ENCODE measurements at places on chromosomes 3 and 15. TPM values are rescaled to one million over a fixed set of nuclear protein-coding genes. Genes with fewer than 3 reads are reported as not detected.
A peak's percentile ranks its signal among the peaks of the same experiment; 100 is the strongest.

DNA sequence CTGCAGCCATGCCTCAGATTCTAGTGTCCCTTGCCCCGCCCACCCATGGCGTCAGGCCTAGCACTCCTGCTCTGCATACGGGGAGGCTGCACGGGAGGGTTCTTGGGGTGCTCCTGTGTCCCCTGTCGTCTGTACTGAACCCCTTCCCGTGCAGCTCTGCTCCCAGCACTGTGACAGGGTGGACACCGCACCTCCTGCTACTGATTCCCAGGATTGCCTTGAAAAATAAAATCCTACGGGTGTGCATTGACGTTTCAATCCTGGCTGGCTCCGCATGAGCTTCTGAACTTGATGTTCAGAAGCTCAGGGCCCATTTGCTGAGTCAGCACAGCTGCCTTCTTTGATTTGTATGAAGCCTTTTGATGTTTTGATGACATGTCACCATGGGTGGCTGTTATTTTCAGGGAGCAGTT lies 176.4 kb downstream of the APBA2 start:
- no peaks in the 10 kb centered on the region for H3K27me3 ChIP-seq
- H3K27ac ChIP-seq = no peak overlapping the region
- no peak for DNase-seq
- no peaks in the 10 kb centered on the region for H3K36me3 ChIP-seq
- no peak overlapping the region for H3K4me3 ChIP-seq

DNA sequence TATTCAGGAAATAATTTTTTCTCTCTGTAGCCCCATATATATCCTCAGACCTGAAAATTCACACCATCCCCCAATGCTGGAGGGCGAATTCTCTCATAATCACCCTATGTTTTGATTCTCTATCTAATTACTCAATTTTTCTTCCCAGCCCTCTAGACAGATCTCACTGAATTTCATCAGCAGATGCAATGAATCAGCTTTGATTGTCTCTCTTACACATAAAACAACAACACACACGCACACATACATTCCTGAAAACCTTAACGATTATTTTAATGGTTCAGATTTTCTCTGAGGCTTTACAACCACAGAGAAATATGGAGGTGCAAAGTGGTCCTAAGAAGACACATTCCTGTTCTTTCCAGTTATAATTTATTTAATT lies 11.1 kb downstream of the RBMS3 start:
- no peaks in the 10 kb centered on the region for H3K36me3 ChIP-seq
- no peaks in the 10 kb centered on the region for H3K4me1 ChIP-seq
- no peaks in the 10 kb centered on the region for H3K27me3 ChIP-seq
- DNase-seq = no peak
- no peak overlapping the region for H3K27ac ChIP-seq

DNA sequence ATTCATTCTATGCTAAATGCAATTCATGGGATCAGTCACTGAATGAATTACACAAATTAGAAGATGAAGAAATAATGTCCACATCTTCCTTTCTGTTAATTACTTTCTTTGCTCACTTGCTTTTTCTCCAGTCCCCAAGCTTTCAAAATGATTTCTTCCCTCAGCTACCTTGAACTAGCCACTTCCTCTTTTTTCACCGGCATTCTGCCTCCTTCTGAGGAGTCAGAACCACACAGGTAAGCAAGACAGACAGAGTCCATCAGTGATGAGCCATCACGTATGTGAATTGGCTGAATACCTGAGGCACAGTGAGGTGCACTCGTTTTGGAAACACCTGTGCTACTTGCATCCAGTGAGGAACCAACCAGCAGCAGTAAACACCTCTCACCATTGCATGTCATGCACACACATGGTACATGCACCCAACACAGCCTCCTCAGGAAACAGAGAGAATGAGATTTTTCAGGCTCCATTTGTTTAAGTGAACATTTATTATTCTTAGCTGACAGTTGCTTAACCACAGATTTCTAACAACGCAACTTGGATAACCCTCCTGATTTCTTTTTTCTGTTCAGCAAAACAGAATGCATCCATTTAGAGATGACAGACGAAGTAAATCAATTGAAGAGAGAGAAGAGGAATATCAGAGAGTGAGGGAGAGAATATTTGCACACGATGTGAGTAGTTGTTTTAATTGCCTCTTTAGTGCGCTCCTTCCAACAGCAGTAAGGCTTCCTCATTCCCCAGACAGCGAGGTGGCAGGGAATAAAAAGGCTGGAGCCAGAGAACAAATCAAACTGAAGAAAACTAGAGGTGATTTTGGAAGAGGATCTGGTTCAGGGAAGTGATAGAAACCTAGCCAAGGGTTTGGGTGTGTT lies 69.3 kb downstream of the ARPP21 start:
- H3K27ac ChIP-seq = no peak overlapping the region
- H3K4me1 ChIP-seq = no peaks in the 10 kb centered on the region
- H3K36me3 ChIP-seq = no peaks in the 10 kb centered on the region
- no peak overlapping the region for H3K4me3 ChIP-seq

Gene NPAP1
- total RNA-seq = not detected

GRCh38 chr3:99505646-99506269 lies 132.6 kb upstream of the COL8A1 start:
- H3K36me3 ChIP-seq = no peaks in the 10 kb centered on the region
- peak; percentile 25 for DNase-seq
- no peaks in the 10 kb centered on the region for H3K27me3 ChIP-seq
- no peak overlapping the region for H3K4me3 ChIP-seq
- H3K27ac ChIP-seq = no peak overlapping the region
- H3K4me1 ChIP-seq = no peaks in the 10 kb centered on the region

Gene TRH
- not detected for total RNA-seq

DNA sequence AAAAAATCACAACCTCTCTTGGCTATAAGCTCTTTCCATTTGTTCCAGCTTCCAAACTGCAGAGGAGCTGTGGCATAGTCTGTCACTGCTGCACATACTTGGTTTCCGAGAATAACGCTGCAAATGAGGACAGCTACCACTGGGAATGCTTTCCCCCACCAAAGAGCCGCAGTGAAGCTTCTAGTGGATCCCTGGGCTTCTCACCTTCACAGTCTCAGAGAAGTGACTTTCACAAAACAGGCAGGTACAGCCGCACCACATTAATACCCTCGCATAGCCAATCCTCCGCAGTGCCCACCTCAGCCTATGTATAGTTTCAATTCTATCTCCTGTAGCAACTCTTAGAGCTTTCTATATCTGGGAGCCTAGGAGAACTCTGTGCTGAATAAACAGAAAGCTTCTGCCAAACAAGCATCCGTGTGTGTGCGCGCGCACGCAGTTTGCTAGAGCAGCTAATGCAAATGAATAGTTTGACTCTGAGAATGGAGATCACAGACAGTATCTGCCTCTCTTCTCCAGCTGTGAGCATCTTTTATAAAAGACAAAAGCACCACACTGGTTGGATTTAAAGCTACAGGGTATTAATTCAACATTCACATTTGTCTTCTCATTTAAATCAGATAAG lies 81.9 kb upstream of the PLXND1 start:
- no peak overlapping the region for H3K4me3 ChIP-seq
- no peaks in the 10 kb centered on the region for H3K4me1 ChIP-seq
- DNase-seq = peak; percentile 28
- H3K36me3 ChIP-seq = no peaks in the 10 kb centered on the region
- no peak overlapping the region for H3K27ac ChIP-seq

Gene ISL2
- 0.13 TPM for total RNA-seq

GRCh38 chr3:95586754-95587153 lies 1227.6 kb upstream of the EPHA6 start:
- H3K27me3 ChIP-seq = no peaks in the 10 kb centered on the region
- no peak overlapping the region for H3K27ac ChIP-seq
- no peak overlapping the region for H3K4me3 ChIP-seq

DNA sequence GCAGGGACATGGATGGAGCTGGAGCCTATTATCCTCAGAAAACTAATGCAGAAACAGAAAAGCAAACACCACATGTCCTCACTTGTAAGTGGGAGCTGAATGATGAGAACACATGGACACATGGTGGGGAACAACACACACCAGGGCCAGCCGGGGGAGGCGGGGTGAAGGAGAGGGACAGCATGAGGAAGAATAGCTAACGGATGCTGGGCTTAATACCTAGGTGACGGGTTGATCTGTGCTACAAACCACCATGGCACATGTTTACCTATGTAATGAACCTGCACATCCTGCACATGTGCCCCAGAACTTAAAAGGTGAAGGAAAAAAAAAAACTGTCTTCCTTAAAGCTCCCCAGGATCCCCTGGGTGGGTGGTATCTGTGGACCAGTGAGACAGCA lies 87.1 kb downstream of the ADAMTS17 start:
- H3K27me3 ChIP-seq = no peaks in the 10 kb centered on the region
- H3K27ac ChIP-seq = no peak overlapping the region
- no peaks in the 10 kb centered on the region for H3K36me3 ChIP-seq
- H3K4me3 ChIP-seq = no peak overlapping the region
- DNase-seq = no peak

DNA sequence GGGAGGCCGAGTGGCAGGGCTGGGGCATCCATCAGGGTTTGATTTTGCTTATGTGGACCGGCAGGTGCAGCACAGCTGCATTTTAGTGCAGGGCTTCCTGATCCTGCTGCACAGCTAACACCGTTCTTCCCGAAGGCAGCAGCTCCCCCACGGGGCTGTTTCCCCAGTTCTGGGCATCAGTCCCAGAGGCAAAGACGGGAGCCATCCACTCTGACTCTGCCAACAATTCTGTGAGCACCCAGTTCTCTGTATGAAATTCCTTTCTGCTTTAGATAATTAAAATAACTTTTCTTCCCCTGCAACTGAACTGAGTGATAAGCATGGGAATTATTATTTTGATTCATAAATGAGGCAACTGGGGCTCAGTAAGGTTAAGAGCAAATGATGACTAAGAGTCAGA lies 262.9 kb upstream of the ATP10A start:
- no peaks in the 10 kb centered on the region for H3K4me1 ChIP-seq
- no peak overlapping the region for H3K27ac ChIP-seq

Gene ECE2
- total RNA-seq = not detected

- no peaks in the 10 kb centered on the region for H3K27me3 ChIP-seq
- H3K4me3 ChIP-seq = no peak overlapping the region
- no peaks in the 10 kb centered on the region for H3K4me1 ChIP-seq
- no peak overlapping the region for H3K27ac ChIP-seq
- H3K36me3 ChIP-seq = no peaks in the 10 kb centered on the region
Observed at GRCh38 chr15:85463976-85464375, 83.6 kb downstream of the AKAP13 start.

- H3K27ac ChIP-seq = no peak overlapping the region
- no peaks in the 10 kb centered on the region for H3K27me3 ChIP-seq
- no peak overlapping the region for H3K4me3 ChIP-seq
- H3K36me3 ChIP-seq = no peaks in the 10 kb centered on the region
- peak; percentile 74 for DNase-seq
Observed at GRCh38 chr3:111338059-111338698, 203.8 kb upstream of the CD96 start.

Gene COL8A1
- total RNA-seq = 0.42 TPM

Gene IMPG2
- total RNA-seq = not detected

Gene PLS1
- 252 TPM for total RNA-seq

DNA sequence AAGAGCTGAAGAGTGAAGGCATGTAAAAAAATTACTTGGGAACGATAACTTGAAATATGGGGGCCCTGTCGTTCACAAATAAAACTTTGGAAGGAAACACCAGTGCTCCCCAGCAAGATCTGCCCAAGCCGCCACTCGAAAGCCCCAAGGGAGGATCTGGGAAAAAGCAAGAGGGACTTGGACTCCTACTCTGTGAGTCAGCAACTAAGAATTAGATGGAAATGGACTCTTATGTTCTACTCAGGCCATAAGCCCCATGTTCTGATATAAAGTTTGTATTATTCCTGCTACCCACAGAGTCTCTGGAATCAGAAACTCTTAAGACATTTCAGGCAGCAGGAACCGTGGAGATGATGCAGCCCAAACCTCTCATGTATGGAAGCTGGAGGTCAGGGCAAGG lies 75.7 kb downstream of the ITGB5 start:
- H3K27me3 ChIP-seq = no peaks in the 10 kb centered on the region
- H3K27ac ChIP-seq = peak overlapping the region; percentile 85
- peaks cover 25% of the 10 kb centered on the region for H3K4me1 ChIP-seq
- no peak overlapping the region for H3K4me3 ChIP-seq
- H3K36me3 ChIP-seq = no peaks in the 10 kb centered on the region

- no peaks in the 10 kb centered on the region for H3K27me3 ChIP-seq
- no peak overlapping the region for H3K4me3 ChIP-seq
- no peaks in the 10 kb centered on the region for H3K4me1 ChIP-seq
- no peaks in the 10 kb centered on the region for H3K36me3 ChIP-seq
- no peak for DNase-seq
Observed at GRCh38 chr15:98943601-98944151, 63.9 kb downstream of the PGPEP1L start.

DNA sequence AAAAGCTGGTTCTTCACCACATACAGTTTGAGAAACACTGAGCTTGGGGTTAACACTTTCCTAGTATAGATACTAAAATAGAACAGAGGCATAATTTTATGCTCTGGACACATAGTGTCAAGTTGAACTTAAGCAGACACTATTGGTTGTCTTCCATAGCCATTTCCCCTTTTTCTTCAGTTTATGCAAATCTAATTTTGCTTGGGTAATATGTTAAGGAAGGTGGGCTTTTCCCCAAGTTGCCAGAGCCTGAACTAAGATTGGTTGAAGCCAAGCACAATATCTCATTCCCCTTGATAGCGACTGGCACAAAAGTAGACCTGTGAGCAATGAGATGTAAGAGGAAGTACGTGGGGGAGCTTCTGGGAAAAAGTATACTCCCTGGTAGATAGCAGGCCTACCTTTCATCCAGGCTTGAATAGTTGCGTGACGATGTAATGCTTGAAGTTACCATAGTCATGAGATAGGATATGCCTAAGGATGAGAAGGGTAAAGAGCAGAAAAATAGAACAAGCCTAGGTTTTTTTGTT lies 4.5 kb upstream of the POPDC2 start:
- peaks cover 4% of the 10 kb centered on the region for H3K36me3 ChIP-seq
- no peak overlapping the region for H3K4me3 ChIP-seq
- H3K4me1 ChIP-seq = no peaks in the 10 kb centered on the region
- no peaks in the 10 kb centered on the region for H3K27me3 ChIP-seq
- DNase-seq = no peak

- DNase-seq = peak; percentile 30
- H3K27ac ChIP-seq = peak overlapping the region; percentile 99
- no peaks in the 10 kb centered on the region for H3K36me3 ChIP-seq
- peaks cover 18% of the 10 kb centered on the region for H3K4me1 ChIP-seq
Observed at GRCh38 chr15:72227192-72227586, 3.8 kb downstream of the PKM start.

Data from colonic mucosa (tissue), 4 donors.